ENCODE measurements at places on chromosomes 16 and 17. TPM values are rescaled to one million over a fixed set of nuclear protein-coding genes. Genes with fewer than 3 reads are reported as not detected.

Gene JUP
- 114 TPM for total RNA-seq

Gene TNFRSF17
- total RNA-seq = not detected

Gene OR1G1
- not detected for total RNA-seq

Gene SOX9
- 0.15 TPM for total RNA-seq

Gene ARSG
- total RNA-seq = 2.3 TPM

Gene SRSF1
- 878 TPM for total RNA-seq

Gene PRKCA
- total RNA-seq = 6.8 TPM

Gene BMERB1
- 28.0 TPM for total RNA-seq

Gene TM4SF5
- total RNA-seq = not detected

Gene SOX8
- total RNA-seq = 0.30 TPM

Gene WFIKKN2
- total RNA-seq = not detected

Gene TPPP3
- total RNA-seq = 0.15 TPM

Gene KRTAP4-9
- not detected for total RNA-seq

Gene TNP2
- not detected for total RNA-seq

Gene PALB2
- total RNA-seq = 7.6 TPM

Gene LGALS9B
- not detected for total RNA-seq

Gene PPL
- total RNA-seq = 0.46 TPM

Gene EVPLL
- not detected for total RNA-seq

Gene OR2C1
- total RNA-seq = not detected

Gene KREMEN2
- total RNA-seq = not detected

Gene CCL16
- not detected for total RNA-seq

Gene TMC8
- 0.76 TPM for total RNA-seq

Gene PTX4
- not detected for total RNA-seq

Gene P2RX5
- 0.32 TPM for total RNA-seq

Gene CCL4
- not detected for total RNA-seq

Gene HASPIN
- 7.5 TPM for total RNA-seq

Gene TSPOAP1
- total RNA-seq = not detected

Gene CTRL
- 0.32 TPM for total RNA-seq

Gene PRSS22
- total RNA-seq = not detected

Gene MT3
- not detected for total RNA-seq

Gene CACNA1H
- under 0.01 TPM for total RNA-seq

Gene MYH2
- total RNA-seq = not detected

Gene HBA1
- not detected for total RNA-seq

Gene GPT2
- 11.0 TPM for total RNA-seq

Gene ENKD1
- 14.7 TPM for total RNA-seq

Gene KLHL36
- total RNA-seq = 42.2 TPM

Gene AKAP1
- 19.8 TPM for total RNA-seq

Gene RAB11FIP4
- total RNA-seq = under 0.01 TPM

Gene SLC12A4
- 36.4 TPM for total RNA-seq

Gene GCGR
- not detected for total RNA-seq

Gene CCDC200
- total RNA-seq = not detected

Gene OR4D1
- total RNA-seq = not detected

Gene MYL4
- total RNA-seq = not detected

Gene KRT32
- total RNA-seq = not detected

Gene LITAFD
- total RNA-seq = not detected

Gene NPIPB13
- 0.65 TPM for total RNA-seq

Gene CDT1
- total RNA-seq = 17.0 TPM

Gene NOXO1
- total RNA-seq = not detected

Gene ACSM2A
- total RNA-seq = not detected

Gene AOC3
- under 0.01 TPM for total RNA-seq

Gene CCL3
- not detected for total RNA-seq
